ENCODE measurements at places on chromosomes 1 and 21.

GRCh38 chr1:168433238-168433637 lies 110.6 kb downstream of the XCL2 start:
- DNase-seq: no peak

GRCh38 chr21:21624674-21625073 lies 626.5 kb downstream of the NCAM2 start:
- no peak for DNase-seq

- no peak for DNase-seq
Measured at GRCh38 chr1:213530611-213531320, 457.0 kb upstream of the PROX1 start.

- DNase-seq: no peak
Measured at GRCh38 chr1:44785029-44785380, 3.0 kb downstream of the BEST4 start.

- DNase-seq: no peak
Measured at GRCh38 chr1:10593750-10594149, 119.0 kb downstream of the PEX14 start.

DNA sequence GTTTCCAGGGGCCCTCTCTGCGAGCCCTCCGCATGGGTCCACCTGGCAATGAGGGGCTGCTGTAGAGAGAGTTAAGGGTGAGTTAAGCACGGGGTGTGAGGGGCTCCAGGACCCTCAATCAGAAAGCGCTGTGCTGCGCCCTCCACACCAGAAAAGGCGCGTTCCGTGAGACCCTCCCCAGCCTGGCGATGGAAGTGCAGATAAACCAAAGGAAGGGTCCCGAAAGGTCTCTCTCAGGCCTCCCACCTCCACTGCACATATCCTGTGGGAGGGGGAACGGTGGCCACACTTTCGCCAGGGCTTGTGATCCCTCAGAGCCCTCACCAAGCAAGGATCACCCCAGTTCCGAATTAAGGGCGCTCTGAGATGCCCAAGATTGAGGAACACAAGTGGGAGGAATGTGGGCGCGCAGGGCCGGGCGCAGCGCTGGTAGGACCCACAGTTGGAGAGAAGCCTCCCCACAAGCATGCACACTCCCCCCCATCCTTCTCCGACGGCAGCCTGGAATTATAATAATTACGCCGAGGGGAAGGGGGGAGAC lies 1.1 kb downstream of the WNT3A start:
- DNase-seq: no peak

DNA sequence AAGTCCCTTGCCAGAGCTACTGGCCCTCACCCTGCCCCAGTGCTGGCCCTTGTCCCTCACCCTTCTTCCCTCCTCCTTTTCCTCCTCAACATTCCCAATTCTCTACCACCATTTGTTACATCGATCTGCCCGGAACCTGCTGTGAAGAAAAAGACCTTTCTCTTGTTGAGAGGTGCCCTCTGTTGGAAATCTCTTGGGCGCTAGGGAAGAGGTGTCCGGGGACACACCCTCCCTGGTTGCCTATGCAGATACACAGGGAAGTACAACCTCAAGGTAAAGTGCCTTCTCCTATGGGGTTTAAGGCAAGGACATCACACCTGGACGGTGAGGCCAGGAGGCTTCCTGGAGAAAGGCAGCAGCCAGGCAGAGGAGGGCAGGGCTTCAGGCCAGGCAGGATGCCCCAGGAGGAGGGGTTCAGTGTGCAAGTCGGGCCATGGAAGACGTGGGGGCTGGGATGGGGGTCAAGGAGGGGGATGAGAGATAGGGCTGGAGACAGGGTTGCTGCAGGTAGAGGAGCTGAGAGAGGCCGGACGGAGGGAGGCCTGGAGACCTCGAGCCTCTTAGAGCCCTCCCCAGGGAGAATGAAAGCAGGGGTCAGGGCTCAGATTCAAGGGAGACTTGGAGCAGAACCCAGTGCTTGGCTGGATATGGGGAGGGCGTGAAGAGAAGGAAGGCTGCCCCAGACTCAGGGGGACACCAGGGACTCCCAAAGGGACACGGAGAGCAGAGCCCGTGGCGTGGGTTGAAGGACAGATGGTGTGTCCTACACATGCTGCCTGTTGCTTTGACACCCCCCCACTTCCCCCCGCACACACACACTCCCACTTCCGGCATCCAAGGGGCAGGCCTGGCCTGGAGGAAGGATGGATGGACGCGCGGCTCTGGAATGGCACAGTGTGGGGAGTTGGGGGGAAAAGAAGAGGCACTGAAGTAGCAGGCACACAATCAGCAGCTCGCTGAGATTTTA lies 44.5 kb downstream of the RIPK4 start:
- no peak for DNase-seq

DNA sequence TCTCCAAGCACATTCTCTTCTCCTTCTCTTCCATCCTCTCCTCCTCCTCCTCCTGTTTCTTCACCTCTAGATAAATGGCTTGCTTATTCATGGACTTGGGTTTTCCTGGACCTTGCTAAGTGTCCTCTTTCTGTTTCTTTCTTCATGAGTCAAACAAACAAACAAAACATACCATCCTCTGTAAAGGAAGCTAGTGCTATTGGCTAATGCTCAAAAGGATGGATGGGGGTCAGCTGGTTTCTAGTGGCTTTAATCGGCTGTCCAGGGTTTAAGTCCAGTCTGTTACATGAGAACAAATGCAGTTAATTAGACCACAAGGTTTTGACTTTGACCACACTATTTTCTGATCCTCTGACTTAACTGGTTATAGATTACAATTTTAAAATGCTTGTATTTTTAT lies 83.8 kb upstream of the TSPAN2 start:
- DNase-seq: no peak

Measured in A549 (cell line).